ENCODE measurements at places on chromosomes 4 and X.

DNA sequence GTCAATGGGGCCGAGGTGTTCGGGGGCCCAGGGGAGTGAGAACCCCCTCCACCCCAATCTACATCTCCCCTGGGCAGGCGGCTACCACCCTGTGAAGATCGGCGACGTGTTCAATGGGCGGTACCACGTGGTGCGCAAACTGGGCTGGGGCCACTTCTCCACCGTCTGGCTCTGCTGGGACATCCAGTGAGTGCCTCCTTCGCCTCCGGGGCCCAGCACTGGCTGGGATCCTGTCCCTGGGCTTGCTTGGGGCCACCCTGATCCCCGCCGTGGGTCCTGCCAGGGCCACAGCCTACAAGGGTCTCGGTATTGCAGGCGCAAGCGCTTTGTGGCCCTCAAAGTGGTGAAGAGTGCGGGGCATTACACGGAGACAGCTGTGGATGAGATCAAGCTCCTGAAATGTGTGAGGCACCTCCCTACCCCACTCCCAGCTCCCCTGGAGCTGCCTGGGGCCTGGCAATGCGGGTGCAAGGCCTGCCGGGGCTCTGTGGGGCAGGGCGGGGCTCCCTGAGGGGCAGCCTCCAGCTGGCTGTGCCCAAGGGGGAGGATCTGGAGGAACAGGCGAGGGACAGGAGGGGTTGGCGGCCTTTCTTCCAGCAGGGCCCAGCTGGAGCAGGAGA is 697 bp downstream of the SRPK3 start:
- DNase-seq, result no peak

DNA sequence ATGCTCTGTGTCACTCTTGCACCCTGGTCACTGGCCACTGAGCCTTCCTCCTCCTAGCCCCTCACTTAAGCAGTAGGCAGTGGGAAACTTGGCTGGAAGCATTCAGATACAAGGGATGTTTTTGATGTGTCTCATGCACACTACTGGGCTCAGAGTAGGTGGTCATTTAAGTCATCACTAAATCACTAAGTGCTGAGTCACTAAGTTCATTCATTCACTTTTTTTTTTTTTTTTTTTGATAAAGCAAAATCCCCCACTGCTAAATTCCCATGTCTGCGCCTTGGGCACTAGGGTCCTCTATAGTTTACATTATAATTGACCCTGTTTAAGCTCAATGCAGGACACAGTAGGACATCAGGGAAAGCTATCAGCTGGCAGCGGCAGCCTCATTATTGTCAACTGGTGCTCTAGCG is 182.4 kb upstream of the MBNL3 start:
- no peak for DNase-seq

DNA sequence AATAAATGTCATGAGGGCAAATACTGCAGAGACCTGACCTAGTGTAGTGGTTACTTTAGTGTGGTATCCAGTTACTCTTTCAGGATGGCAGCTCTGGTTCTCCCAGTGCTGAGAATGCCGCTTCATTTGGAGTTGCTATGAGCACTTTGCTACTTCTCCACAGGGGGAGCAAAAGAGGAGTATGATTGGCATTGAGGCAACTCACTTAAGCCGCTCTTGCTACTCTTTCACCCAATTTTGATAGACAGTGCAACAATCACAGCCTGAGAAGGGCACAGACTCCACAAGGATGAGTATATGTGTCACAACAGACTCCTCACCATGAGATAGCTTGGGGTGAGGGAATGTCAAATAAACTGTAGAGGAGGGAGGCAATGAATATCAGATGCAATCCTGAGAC is 81.2 kb downstream of the NPY1R start:
- DNase-seq, result no peak

- no peak for DNase-seq
These were observed 82.5 kb downstream of the HPRT1 start for GRCh38 chrX:134542485-134542884.

DNA sequence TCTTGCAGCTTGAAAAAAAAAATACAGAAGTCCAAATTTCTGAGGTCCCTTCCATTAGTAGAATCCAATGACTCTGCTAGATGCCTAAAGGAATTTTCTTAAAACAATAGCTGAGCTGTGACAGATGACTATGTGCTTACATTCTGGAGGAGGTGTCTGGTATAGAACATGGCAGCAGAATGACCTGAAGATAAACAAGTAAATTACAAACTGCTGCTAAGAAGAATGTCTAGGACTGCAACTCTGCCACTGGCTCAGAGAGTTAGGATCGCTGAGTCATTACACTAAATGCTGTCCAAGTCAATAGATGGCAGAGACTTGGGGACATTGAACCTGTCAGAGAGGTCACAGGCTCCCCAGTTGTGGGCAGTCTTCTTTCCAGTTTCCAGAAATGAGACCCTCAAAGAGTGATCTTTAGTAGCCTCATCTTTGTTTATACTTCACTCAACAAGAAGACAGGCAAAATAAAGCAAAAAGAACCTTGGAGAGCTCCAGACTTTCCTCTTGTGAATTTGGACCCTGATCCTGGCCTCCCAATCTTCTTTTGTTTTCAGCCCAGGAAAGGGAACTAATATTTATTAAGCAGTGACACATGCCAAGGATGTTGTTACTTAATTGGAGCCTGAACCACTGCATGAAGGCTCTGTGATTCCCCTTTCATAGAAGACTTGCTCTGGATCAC is 56.4 kb upstream of the SCML1 start:
- no peak for DNase-seq

DNA sequence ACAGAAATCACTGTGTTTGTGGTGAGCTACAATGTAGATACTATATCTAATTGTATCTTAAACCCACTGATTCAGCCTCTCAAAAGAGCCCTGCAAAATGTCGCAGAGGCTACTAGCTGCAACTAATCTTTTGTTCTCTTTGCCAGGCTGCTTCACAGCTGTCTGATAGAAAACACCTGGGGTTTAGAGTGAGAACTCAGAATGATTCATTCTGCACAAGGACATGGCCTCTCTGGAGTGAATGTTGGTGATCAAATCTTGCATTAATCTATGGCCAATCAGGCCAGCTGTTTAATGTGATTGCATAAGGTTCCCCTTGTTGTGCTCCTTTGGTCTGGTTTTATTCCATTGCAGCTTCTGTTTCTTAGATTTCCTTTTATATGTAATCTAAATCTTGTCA is 100.3 kb downstream of the EMCN start:
- DNase-seq, result no peak

- DNase-seq, result no peak
These were observed 763 bp upstream of the PRRG1 start for GRCh38 chrX:37348231-37348970.

GRCh38 chr4:14431155-14432134 is 570.8 kb upstream of the CPEB2 start:
- no peak for DNase-seq

GRCh38 chr4:119671205-119671604 is 42.6 kb upstream of the PDE5A start:
- no peak for DNase-seq

Measured in retinal pigment epithelial cell (primary cell).